ENCODE measurements at places on chromosomes 5 and 9.

DNA sequence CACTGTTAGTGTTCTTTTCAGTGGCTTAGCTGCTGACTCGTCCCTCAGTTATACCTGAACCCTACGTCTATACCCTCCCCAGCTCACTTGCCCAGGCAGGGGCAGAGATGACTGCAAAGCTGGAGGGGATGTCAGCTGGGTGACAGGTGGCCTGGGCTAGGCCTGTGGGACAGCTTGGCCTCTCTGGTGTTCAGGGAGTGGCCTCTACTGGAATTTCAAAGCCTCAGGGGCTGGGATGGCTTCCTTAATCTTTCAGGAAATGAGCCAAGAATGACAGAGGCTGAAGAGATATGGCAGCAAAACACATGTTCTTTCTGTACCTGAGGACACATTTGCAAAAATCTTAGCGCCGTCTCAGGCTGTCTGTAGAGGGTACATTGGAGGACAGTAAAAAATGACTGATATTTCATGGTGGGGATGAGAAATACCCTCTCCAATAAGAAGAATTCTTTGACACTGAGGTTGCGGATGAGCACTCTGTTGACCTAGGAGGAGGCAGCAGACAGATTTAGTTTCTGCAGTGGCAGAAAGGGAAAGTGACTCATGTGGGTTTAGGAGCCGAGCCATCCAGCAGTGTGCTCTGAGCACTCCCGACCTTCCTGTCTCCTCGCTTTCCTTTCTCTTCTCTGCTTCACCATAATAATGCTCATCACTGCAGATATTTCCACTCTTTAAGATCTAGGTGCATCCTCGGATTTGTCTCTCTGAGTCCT lies 54.4 kb downstream of the ENTREP1 start:
- DNase-seq, result no peak

- DNase-seq, result no peak
These were observed 216.5 kb upstream of the NR4A3 start for GRCh38 chr9:99605016-99605743.

GRCh38 chr5:161155451-161155850 lies 303.4 kb upstream of the ATP10B start:
- DNase-seq, result no peak

GRCh38 chr9:129241725-129242124 lies 63.7 kb upstream of the IER5L start:
- DNase-seq, result no peak

DNA sequence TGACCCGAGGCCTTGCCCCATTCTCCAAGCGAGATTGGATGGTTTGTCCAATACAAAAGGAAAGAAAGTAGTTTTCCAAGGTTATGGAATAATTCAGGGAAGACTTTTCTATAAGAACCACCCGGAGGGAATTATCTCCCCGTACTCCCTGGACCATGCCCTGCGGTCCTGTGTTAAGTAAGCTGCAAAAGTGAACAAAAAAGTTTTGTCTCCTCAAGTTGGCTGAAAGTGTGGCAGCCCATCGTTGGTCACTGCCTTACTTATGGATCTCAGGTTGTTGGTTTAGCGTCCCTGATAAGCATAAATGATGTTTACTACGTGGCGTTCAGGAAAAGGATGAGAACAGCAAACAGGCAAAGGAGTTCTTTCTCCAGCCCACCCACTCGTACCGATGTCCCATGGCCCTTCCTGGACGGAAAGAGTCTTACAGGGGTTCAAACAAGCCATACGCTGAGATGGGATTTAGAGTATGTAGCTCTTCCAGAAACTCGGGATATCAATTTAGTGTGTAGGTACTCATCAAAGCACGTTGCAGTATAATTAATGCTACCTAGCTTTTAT lies 413 bp upstream of the AUH start:
- no peak for DNase-seq

- DNase-seq, result no peak
These were observed 4.6 kb downstream of the EPB41L4B start for GRCh38 chr9:109316207-109316640.

GRCh38 chr5:69416180-69416579 lies 1.3 kb downstream of the MARVELD2 start:
- DNase-seq, result peak; percentile 6

DNA sequence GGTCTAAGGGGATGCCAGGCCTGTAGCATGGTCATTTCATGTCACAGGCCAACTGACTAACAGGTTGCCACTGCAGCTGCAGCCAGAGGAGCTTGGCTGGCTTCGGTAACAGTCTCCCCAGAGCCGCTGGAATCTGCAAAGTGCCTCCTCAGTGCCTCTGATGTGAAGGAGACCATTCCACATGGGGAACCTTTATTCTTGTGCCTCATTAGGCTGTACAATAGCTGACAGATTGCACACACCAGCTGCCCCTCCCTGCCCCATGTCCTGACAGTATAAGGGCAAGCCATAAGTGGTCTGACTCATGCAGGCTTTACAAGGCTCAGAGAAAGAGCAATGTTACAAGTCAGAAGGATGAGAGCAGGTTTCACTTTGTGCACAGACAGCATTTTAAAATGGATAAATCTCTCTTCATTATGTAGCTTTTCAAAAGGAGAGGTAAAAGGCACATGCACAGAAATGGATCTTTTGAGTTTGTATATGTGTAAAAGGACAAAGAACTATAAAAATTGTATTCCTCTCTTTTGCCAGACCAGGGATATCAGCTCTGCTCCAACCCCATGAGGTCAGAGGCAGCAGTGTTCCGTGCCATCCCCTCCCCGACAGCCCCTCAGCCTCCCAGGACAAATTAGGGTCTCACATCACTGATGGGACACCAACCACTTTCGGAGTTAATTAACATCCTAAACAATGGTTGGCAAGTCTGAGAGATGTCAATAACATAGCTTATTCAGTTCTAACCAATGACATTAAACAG lies 467.8 kb downstream of the TMEM232 start:
- DNase-seq, result peak; percentile 65

- no peak for DNase-seq
These were observed 36.3 kb downstream of the RUSC2 start for GRCh38 chr9:35526087-35526801.

DNA sequence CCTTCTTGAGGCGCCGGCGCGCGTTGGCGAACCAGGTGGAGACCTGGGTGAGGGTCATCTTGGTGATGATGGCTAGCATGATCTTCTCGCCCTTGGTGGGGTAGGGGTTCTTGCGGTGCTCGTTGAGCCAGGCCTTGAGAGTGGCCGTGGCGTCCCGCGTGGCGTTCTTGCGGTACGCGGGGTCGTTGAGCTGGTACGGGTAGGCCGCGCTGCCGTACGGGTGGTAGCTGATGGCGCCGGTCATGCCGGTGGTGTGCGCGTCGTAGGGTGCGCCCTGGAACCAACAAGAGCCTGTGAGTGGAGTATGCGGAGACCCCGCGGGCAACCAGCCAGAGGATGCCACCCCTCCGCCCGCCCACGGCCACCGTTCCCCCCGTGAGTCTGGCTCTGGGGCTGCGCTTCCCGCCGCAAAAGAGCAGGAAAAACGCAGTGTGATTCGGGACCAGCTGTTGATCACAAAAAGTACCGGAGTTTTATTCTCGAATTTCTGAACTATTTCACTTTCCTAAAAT lies 1.9 kb downstream of the IRX2 start:
- no peak for DNase-seq

- DNase-seq, result no peak
These were observed 377.8 kb downstream of the CHSY3 start for GRCh38 chr5:130282049-130282448.

DNA sequence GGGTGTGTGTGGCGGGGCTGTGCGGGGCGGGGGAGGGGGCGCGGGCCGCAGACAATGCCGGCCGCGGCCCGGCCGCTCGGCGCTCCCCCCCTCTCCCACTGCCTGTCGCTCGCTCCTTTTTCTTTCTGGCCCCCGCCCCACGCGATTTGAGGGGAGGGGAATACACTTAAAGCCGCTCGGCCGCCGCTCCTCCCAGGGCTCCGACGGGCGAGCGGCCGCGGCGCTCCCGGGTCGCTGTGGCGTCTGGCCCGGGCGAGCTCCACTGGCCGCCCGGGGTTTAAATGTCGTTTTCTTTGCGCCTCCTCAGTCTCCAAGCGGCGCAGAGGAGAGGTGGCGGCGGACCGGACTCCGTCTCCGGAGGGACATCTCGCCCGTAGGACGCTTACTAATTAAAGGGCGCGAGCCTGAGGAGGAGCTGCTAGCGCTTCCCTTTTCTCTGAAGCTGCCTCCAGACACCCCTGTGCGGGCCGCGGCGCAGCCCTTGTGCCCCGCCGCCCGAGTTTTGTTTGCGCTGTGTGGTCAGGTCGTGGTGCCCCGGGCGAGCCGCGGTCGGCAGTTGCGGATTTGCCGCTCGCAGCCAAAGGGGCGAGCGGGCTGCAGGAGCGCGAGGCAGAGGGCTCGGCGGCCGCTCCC lies 1.4 kb downstream of the ZSWIM6 start:
- peak; percentile 40 for DNase-seq

DNA sequence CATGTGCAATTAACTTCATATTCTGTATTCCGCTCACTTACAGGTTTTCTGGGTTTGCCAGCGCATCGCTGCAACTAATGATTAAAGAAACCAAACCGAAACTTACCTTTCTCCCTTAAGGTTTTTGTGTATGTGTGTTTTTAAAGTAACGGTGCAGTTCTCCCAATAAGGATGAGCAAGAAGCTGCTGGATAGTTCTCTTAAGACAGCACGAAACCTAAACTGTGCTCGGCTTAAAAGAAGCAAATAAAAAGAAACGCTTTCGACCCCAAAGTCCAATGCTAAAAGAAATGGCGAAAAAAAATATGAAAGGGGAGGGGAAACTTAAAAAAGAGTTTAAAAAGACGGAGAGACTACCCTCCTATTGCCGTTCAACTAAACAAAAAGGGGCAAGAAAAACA lies 340 bp downstream of the ELAVL2 start:
- no peak for DNase-seq

DNA sequence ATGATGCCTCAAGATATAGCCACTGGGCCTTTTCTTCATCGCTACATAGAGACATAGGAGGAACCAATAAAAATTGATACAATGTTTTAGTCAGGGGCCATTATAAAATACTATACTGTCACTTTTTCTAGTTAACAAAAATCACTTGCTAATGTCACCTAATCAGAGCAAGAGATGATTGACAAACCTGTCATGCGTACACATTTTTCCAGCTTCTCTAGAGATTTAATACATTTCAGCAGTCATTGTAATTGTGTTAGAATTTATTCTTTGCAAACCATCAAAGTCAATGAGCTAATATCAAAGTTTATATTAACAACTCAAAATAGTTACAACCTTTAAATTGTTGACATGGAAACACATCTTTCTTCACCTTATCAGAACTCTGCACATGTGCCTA lies 513.6 kb upstream of the SEMA6A start:
- DNase-seq, result no peak

- DNase-seq, result no peak
These were observed 171.6 kb downstream of the RMI1 start for GRCh38 chr9:84152204-84152603.

GRCh38 chr5:76379316-76379715 lies 23.8 kb upstream of the IQGAP2 start:
- no peak for DNase-seq

DNA sequence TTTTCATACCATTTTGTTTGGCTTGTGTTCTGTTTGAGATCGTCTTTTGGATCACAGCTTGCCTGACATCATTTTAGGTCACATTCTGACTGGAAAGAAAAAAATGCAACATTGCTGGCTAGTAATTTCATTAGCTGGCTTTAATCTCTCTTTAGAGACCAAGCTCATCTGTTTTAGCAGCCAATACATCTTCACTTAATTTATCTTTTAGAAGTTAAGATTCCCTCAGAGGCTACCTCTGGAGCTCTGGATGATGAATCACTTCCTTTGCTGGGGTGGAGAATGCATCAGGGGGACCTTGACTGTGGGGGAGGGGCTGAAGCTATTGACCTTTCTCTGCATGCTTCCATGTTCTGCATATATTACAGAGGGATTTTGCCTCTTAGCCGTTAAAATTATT lies 181.5 kb upstream of the OTULINL start:
- DNase-seq, result no peak

DNA sequence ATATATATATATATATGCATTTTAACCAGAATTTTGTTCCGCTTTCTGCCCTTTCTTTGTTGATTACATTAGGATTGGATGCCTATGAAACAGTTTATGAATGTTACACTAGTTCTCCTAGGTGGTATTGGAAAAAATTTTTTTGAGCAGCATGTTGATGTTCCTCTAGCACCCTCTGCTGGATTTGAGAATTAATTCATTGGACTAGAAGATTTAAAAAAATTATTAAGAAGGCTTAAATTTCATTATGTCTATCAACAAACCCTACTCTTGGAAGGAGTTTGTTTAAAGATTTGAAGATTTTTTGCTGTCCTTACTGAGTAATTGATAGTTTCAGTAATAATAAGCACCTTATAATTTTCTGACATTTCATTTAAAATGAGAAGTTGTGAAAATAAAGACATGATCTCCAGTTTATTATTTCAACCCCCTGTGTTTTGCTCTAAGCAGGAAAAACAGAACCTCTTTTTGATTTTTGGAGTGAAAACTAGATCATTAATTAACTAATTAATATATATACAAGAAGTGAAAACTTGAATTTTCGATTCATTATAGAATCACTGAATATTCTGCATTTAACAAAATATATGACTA lies 89.6 kb downstream of the CCDC171 start:
- DNase-seq, result no peak

DNA sequence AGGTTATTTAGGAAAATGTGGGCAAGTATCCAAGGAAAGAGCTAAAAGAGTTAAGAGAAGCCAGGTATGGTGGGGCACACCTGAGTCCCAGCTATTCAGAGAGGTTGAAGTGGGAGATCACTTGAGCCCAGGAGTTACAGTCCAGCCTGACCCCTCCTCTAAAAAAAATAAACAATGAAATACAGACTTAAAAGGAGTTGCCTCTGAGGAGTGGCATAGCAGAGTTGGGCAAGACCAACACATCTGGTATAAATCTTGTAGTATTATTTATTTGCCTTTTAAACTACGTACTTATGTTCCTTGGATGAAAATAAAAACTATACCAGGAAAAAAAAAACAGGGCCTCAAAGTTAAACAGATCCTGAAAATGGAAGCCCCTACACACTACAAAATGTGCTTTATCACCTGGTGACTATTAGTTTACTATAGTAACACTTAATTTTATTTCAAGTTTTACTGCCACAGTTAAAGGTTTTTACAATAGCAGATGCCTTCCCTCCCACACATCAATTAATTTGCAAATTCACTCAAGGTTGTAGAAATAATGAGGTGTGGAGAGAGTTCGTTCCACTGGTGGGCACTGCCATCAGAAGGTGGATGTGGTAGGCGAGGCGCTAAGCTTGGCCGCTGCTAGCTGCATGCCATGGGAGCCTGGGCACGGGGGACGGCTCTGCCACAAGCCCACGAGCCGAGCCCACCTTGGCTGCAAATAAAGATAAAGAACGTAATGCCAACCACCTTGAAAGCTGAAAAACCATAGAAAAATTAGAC lies 48.0 kb downstream of the MED27 start:
- no peak for DNase-seq

DNA sequence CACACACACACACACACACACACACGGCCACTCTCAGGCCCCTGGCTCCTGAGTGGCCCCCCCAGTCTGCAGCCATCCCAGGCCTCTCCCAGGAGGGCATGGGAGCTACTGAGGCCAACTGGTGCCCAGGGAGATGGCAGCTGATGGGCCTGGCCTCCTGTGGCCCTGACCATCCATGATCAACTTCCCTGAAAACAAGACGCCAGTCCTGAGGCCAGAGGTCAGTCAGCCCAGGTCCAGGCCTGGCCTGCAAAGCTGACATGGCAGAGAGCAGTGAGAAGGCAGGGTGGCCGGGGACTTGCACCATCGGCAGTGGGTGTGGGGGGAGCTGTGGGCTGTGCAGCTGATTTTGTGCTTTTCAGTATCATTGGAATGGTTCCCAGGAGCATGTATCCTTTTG lies 47.0 kb downstream of the SARDH start:
- no peak for DNase-seq
